CD4-positive, alpha-beta T cell treated with Interferon gamma for 1 hour (primary cell): ENCODE measurements at places on chromosomes 1 and 21.
A peak's percentile ranks its signal among the peaks of the same experiment; 100 is the strongest.

DNA sequence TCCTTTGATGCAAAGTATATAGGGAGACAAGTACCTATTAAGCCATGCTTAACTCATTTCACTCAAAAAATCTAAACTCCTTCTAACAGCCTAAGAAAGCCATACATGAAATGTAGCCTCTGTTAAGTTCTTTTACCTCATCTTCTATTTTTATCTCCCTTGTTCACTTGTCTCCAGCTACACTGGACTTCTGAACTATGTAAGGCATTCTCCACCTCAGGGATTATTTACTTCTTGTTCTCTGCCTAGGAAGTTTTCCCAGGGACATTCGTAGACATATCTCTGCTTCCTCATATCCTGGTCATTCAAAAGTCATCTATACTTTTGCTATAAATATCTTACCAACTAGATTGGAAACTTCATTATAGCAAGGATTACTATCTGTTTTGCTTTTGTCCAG is 96.9 kb downstream of the COP1 start:
- DNase-seq: no peak

DNA sequence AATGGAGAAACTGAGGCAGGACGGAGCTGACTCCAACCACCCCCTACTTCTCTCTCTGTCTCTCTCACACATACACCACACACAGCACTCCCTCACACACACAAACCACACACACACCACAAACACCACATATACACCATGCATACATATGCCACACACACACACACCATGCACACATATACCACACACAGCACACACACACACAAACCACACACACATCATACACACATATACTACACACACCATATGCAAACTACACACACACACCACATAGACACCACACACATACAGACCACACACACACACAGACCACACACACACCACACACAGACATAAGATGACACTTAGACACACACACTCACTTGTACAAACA is 94.3 kb downstream of the RIPK4 start:
- DNase-seq: no peak

DNA sequence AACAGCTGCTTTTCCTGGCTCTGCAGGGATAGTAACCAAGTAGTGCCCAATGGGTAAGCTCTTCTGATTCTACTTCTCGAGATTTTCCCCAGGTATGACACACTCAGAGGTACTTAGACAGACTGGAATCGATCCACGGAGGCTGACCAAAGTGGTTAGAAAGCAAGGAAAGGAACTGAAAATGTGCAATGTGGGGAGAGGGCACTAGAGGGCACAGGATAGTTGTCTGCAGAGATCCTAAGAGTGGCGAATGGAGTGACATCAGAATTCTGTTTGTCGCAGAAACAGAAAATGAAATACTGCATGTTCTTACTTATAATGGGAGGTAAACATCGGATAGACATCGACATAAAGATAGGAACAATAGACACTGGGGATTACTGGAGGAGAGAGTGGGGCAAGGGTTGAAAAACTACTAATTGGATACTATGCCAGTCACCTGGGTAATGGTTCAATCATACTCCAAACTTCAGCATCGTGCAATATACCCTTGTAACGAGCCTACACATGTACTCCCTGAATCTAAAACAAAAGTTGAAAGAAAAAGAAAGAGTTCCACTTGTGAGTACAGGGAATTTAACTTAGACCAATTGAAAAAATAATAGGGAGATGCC is 23.3 kb downstream of the CYP2J2 start:
- DNase-seq: no peak

GRCh38 chr1:152182431-152182830 is 23.4 kb upstream of the RPTN start:
- no peak for DNase-seq

DNA sequence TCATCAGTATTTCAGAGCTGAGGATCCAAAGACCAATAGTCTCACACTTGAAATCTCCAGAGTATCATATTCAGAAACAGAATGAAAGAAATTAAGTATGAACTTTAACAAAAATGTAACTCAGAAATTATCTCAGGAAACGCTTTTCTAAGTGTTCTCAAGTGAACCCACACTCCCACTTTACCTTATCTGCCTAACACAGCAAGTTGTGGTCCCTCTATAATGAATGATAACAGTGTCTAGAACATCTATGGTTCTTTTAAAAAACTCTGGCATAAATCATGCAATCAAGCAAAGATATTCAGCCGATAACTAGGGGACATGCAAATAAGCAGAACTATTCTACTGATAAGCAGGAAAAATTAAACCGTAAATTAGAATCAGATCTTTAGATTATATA is 1574.2 kb downstream of the PLA2G4A start:
- no peak for DNase-seq

- no peak for DNase-seq
Observed at GRCh38 chr1:24110642-24111261, 1.2 kb downstream of the MYOM3 start.

GRCh38 chr21:34181431-34182039 is 108.2 kb downstream of the MRPS6 start:
- DNase-seq: no peak

DNA sequence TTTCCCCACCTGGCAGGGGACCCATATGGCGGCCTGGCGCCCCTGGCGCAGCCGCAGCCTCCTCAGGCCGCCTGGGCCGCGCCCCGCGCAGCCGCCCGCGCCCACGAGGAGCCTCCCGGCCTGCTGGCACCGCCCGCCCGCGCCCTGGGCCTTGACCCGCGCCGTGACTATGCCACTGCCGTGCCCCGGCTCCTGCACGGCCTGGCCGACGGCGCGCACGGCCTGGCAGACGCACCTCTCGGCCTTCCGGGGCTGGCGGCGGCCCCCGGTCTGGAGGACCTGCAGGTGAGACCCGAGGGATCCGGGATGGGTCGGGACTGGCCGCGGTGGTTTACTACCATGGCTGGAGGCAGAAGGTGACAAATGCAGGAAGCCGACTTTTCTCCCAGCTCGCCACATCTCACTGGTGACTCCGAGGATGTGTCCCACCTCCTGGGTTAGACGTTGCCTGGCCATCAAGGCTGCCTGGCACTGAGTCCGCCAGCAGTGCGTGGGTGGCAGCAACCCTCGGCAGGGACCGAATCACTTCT is 1.1 kb downstream of the TFAP2E start:
- no peak for DNase-seq

- DNase-seq: no peak
Observed at GRCh38 chr1:25566730-25567341, 23.4 kb downstream of the LDLRAP1 start.

- peak; percentile 51 for DNase-seq
Observed at GRCh38 chr1:45018599-45019230, 6.7 kb downstream of the UROD start.

DNA sequence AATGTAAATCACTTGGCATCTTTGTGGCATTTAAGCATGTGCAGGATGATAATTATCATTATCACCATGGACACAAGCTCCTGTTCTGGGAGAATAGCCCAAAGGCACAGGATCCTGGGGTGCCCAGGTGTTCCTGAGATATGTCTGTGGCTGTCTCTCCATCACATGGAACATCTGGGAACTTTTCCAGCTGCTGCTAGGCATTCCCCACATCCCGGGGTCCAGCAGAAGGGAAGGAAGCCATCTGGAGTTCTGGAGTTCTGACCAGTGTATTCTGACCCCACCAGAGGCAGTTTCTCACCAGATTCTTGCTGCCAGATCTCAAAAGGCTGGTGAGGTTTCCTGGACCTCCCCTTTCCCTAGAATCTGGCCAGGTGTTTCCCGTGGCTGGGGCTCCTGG is 259.7 kb upstream of the VAMP3 start:
- DNase-seq: no peak

DNA sequence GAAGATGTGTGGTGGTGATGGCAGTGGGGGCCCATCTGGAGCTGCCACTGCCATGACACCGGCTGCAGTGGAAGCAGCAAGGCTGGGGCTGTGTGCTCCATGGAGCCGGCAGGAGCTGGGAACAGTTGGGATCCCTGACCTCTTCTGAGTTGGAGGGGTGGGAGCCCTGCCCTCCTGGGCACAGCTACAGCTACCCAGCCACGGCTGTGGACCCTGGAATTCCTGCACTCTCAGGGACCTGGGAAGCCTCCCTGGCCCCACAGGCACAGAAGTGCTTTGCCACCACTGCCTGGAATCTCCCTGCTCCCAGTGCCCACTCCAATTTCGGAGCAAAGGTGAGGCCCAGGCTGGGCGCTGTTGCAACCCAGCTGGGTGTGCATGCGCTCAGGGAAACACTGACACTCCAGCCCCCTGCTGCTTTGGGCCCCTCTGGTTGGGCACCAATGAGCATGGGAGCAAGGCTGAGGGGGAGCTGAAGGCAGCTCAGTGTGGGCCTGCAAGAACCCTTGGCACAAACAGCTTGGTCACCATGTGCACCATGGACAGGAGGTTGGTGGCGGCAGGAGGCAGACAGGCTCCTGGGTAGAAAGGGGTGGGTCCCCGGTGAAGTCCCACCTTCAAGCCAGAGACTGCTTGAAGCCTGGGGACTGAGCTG is 817.6 kb downstream of the KCNT2 start:
- DNase-seq: no peak

GRCh38 chr1:220631238-220631815 is 58.8 kb upstream of the C1orf115 start:
- no peak for DNase-seq

GRCh38 chr21:43921979-43922945 is 57.2 kb downstream of the AGPAT3 start:
- DNase-seq: peak; percentile 70

DNA sequence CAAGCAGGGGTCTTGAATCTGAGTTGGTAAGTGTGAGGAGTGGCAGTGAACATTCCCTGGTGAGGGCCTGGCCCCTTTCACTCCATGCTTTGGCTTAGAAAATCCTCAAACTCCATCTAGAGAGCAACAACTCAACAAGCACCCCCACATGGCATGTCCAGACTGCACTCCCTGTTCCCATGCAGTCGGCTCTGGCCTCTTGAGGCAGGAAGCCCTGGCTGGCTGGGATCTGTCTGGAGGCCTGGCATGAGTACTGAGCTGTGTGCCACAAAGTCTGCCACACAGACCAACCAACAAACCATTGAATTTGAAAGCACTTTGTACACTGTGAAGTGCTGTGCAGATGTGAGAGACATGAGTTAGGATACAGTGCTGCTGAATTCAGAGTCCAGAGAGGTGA is 25.2 kb downstream of the COA7 start:
- DNase-seq: no peak

GRCh38 chr1:114507513-114507912 is 3.5 kb downstream of the TRIM33 start:
- no peak for DNase-seq

- no peak for DNase-seq
Observed at GRCh38 chr1:231952154-231952553, 325.6 kb downstream of the DISC1 start.

DNA sequence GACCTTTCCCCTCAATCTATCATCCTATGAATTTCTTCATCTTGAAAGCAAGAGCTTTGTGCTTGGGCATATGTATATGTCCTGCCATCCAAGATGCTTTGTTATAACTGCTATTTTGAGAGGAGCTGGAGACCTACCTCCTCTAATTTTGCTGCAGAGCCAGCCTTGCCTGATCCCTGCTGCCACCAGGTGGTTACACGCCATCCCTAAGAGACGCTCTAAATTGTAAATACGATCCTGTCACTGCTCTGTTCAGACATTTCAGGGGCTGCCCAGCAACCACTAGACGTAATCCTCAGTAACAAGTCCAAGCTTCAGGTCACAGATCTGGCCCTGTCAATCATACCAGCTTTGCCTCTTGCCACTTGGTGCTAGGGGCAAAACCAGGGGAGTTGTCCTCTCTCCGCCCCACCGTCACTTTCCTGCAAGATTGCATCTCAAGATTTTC is 32.9 kb downstream of the GPA33 start:
- DNase-seq: no peak

DNA sequence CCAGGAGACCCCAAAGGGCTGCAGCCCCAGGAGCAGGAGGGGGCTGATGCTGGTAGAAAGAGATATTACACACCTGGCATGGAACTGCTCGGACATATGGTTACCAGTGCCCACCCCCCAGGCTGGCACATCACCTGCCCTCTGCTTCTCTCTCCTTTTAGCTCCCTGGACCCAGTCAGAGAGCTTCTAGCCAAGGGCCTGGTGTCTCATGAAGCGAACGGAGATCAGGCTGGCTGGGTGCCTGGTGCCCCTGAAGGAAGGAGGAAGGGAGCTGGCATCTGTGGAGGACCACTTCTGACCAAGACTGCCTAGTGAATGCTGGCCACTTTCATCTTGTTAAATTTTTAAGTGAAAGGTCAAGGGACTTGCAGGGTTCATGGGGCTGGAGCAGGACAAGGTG is 53.1 kb downstream of the FOXO6 start:
- DNase-seq: no peak

- no peak for DNase-seq
Observed at GRCh38 chr1:81682490-81682889, 118.2 kb upstream of the ADGRL2 start.

DNA sequence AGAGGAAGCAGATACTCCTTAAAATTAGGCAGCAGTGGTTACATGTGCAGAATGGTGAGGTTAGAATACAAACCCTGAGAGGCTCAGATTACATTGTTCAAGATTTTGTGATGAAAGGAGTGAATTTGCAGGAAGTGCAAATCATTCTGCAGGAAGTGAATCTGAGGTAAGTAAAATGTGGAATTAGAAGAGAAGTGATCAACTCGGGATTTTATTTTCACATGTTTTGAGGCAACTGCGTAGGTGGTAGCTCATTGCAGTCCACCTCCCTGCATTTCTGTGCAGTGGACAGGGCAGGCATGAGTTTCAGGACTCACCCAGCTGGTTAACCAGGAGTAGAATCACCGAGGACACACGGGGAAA is 2.1 kb upstream of the PLA2G2C start:
- no peak for DNase-seq

- no peak for DNase-seq
Observed at GRCh38 chr1:59285691-59286090, 11.2 kb upstream of the FGGY start.

GRCh38 chr1:104028416-104029035 is 278.8 kb downstream of the AMY1C start:
- DNase-seq: no peak

- no peak for DNase-seq
Observed at GRCh38 chr1:165807613-165808012, 19.8 kb upstream of the UCK2 start.

DNA sequence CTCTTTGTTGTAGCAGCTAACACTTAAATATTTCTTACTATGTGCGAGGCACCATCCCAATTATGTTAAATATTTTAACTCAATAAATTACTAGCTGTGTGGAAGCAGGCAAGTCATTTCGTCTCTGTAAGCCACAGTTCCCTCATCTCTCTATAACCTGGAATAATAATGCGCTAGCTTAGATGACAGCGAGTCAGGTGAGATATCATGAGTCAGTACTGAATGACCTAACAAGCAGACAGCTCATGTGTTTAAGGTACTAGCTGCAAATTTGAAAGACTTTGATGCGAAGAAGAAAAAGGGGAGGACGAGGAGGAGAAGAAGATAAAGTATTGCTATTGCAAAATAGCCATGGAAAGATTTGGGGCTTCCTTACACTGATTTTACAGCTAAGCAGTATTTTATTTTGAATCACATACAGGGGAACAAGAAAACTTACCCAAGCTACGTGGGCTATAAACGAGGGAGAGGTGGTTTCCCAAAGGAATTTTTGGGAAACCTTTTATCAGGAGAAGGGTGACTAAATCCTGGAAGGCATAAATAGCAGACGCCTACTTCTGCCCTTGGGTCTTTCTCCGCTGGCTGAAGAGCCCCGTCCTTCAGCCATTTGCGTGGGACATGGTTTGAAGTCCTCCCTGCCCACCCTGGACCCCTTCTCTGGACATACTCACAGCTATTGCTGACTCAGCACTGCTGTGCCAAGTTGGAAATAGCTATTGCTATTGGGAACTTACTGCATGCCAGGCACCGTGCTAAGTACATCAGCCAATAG is 8.9 kb downstream of the CITED4 start:
- no peak for DNase-seq
